ENCODE measurements at places on chromosomes 2 and 18. TPM values are rescaled to one million over a fixed set of nuclear protein-coding genes. Genes with fewer than 3 reads are reported as not detected.
A peak's percentile ranks its signal among the peaks of the same experiment; 100 is the strongest.

DNA sequence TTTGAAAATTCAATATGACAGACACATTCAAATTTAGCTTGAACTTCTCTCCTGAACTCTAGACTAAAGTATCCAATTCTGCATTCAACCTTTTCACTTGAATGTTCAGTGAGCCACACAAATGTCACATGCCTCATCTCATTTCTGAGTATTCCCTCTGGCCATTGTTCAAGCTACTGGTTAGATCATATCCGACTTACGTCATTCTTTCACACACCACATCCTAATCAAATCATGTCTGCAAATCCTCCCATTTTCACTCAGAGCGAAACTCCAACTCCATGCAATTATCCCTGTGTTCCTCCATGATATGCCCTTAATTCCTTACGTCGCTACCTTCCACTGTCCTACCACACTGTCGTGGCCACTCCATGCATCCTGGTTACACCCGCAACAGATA is 425.1 kb downstream of the CBLN2 start:
- no peaks in the 10 kb centered on the region for H3K27me3 ChIP-seq
- no peaks in the 10 kb centered on the region for H3K36me3 ChIP-seq
- H3K27ac ChIP-seq: no peak overlapping the region
- DNase-seq: no peak
- H3K4me3 ChIP-seq: no peak overlapping the region
- no peaks in the 10 kb centered on the region for H3K4me1 ChIP-seq

DNA sequence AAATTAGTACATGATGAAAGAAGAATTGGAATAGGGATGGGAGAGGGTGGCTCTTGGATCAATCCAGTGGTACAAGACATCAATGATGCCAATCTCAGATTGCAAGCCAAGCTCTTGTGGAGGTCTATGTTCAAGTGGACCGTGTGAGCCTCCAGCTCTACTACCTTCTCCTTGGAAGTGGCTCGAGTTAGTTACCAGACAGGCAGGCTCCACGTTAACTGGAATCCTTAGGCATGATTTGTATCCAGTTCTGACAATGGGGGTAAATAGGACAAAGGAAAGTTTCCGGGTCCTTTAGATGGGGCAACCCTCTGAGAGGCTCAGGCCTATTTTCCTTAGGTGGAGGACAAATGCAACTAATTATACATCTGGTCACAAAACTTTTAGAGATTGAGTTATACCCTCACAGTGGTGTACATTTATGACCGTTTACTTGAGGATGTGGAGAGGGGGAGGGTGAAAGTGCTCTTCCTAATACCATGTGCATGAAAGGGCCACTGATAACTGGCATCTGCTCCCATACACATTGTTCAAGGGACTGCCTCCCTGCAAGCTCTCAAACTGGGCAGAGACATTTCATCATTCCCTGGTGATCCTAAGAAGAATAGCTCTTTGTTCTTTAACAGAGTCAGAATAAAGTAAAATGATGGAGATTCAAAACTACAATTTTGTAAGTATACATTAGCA is 180.2 kb downstream of the SOCS6 start:
- H3K27ac ChIP-seq: no peak overlapping the region
- no peaks in the 10 kb centered on the region for H3K27me3 ChIP-seq
- peaks cover 8% of the 10 kb centered on the region for H3K4me1 ChIP-seq

ADI1 gene
- total RNA-seq: 18.8 TPM

DNA sequence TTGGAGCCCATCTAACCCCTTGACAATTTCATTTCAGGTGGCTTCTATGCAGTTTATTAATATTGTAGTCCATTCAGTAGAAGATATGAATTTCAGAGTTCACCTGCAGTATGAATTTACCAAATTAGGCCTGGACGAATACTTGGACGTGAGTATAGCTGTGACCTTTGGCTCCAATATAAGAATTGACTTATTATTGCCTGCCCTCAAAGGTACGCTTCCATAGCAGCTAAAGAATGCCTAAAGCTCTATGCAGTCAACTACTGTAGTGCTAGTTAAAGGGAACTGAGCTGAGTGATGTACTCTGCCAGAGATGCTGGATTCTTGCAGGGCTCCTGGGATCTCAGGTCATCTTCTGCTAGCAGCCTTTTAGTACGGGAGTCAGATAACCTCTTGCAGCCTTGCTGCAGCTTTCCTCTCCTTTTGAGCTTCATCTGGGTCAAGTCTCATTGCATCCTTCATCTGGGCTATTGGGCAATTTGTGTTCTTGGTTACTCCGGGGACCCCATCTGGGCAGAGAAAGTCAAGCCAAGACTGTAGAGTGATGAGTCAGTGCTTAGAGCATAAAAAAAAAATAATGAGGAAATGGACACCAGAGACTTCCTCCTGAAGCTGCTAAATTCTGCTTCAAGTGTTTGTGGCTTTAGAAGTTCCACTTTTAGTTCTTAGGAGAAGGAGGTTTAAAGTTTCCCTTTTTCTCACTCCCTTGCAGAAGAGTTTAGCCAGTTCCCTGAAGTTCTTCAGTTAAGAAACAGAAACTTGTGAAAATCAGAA is 105.6 kb downstream of the PRPF40A start:
- peak overlapping the region; percentile 74 for H3K27ac ChIP-seq
- H3K4me3 ChIP-seq: no peak overlapping the region
- H3K27me3 ChIP-seq: no peaks in the 10 kb centered on the region
- H3K4me1 ChIP-seq: no peaks in the 10 kb centered on the region

GRCh38 chr18:74951165-74951760 is 257.7 kb downstream of the PTGR3 start:
- H3K4me1 ChIP-seq: peaks cover 20% of the 10 kb centered on the region
- no peaks in the 10 kb centered on the region for H3K36me3 ChIP-seq
- H3K27ac ChIP-seq: peak overlapping the region; percentile 35
- peak; percentile 63 for DNase-seq
- H3K27me3 ChIP-seq: no peaks in the 10 kb centered on the region

CLEC4F gene
- total RNA-seq: 3.3 TPM

DNA sequence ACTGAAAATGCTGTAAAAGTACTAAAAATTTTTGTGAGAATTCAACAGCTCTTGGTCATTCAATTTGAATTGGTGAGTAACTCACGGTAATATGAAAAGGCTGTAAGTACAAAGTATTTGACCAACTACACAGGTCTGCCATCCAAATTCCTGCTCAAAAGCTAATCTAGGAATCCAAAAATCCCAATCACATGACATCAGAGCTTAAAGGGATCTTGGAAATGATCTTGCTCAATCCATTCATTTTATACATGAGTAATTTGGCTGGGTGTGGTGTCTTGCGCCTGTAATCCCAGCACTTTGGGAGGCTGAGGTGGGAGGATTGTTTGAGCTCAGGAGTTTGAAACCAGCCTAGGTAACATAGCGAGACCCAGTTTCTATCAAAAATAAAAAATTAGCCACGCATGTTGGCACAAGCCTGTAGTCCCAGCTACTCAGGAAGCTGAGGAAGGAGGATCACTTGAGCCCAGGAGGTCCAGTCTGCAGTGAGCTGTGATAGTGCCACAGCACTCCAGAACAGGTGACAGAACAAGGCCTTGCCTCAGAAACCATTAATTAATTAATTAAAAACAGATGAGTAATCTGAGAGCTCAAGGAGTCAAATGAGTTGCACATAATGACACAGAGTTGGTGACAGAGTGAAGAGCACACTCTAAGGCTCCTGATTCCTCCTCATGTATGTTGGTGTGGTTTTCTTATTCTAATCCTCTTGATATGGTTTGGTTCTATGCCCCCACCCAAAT is 19.8 kb downstream of the SPIRE1 start:
- no peaks in the 10 kb centered on the region for H3K36me3 ChIP-seq
- H3K4me3 ChIP-seq: no peak overlapping the region
- H3K27ac ChIP-seq: no peak overlapping the region
- H3K4me1 ChIP-seq: no peaks in the 10 kb centered on the region
- no peaks in the 10 kb centered on the region for H3K27me3 ChIP-seq

AKAIN1 gene
- total RNA-seq: 3.1 TPM

SERPINB10 gene
- not detected for total RNA-seq

- H3K36me3 ChIP-seq: no peaks in the 10 kb centered on the region
- no peak overlapping the region for H3K4me3 ChIP-seq
- no peak overlapping the region for H3K27ac ChIP-seq
Observed at GRCh38 chr18:7303316-7304060, 72.6 kb downstream of the LRRC30 start.

SYT4 gene
- 3.6 TPM for total RNA-seq

PGAP1 gene
- total RNA-seq: 15.2 TPM

GRCh38 chr18:51066273-51066672 is 36.3 kb downstream of the SMAD4 start:
- peaks cover 10% of the 10 kb centered on the region for H3K4me1 ChIP-seq
- no peaks in the 10 kb centered on the region for H3K27me3 ChIP-seq
- no peak for DNase-seq
- H3K27ac ChIP-seq: no peak overlapping the region
- peaks cover 11% of the 10 kb centered on the region for H3K36me3 ChIP-seq

PELI1 gene
- total RNA-seq: 6.3 TPM

DNA sequence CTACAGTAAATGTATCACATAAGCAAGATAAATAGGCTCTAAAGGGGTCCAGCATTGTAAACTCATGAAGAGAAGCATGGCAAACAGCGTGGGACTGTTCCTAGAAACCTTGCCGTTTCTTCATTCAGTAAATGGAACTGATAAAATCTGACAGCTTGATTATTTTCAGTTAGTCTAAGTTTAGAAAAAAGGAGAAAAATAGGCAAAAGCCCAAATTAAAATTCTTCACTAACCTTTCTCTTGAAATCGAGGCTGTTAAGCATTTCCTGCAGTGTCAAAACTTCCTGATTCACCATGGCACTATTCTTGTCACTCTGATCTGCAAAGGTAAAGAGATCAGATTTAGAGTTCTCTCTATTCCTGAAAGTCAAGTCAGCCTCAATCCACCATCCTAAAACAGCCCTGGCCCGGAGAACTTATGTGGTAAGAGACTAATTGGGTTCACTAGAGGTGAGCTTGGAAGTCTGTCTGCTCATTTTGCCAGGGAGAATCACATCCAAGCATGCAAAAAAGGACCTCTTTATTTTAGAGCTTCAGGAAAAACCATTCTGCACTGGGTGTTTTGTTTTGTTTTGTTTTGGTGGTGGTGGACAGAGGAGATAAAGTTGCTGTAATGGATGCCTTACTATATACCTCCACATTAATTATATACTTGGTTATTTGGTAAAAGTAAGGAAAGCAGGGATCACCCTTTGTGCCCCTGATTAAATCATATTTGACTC is 52.4 kb upstream of the STAT1 start:
- no peak overlapping the region for H3K4me3 ChIP-seq
- no peaks in the 10 kb centered on the region for H3K4me1 ChIP-seq
- no peaks in the 10 kb centered on the region for H3K27me3 ChIP-seq

- no peak for DNase-seq
- no peaks in the 10 kb centered on the region for H3K4me1 ChIP-seq
- peaks cover 31% of the 10 kb centered on the region for H3K36me3 ChIP-seq
Observed at GRCh38 chr2:152655880-152656279, 61.4 kb downstream of the PRPF40A start.

SETBP1 gene
- total RNA-seq: 23.6 TPM

SFTPB gene
- not detected for total RNA-seq

- peaks cover 3% of the 10 kb centered on the region for H3K4me1 ChIP-seq
- no peak overlapping the region for H3K4me3 ChIP-seq
- no peak for DNase-seq
- no peak overlapping the region for H3K27ac ChIP-seq
- H3K36me3 ChIP-seq: no peaks in the 10 kb centered on the region
- no peaks in the 10 kb centered on the region for H3K27me3 ChIP-seq
Observed at GRCh38 chr18:58690259-58690658, 19.0 kb downstream of the MALT1 start.

TTC31 gene
- total RNA-seq: 26.5 TPM

GRCh38 chr2:38056216-38056615 is 19.7 kb downstream of the CYP1B1 start:
- H3K36me3 ChIP-seq: no peaks in the 10 kb centered on the region
- no peak for DNase-seq
- no peaks in the 10 kb centered on the region for H3K4me1 ChIP-seq
- no peak overlapping the region for H3K27ac ChIP-seq
- H3K27me3 ChIP-seq: no peaks in the 10 kb centered on the region
- no peak overlapping the region for H3K4me3 ChIP-seq

MTCL1 gene
- total RNA-seq: 15.3 TPM

GRCh38 chr2:237643582-237644380 is 16.4 kb downstream of the LRRFIP1 start:
- no peaks in the 10 kb centered on the region for H3K36me3 ChIP-seq
- no peak overlapping the region for H3K4me3 ChIP-seq
- H3K27me3 ChIP-seq: no peaks in the 10 kb centered on the region
- H3K4me1 ChIP-seq: no peaks in the 10 kb centered on the region
- no peak for DNase-seq

- no peak overlapping the region for H3K4me3 ChIP-seq
- peaks cover 20% of the 10 kb centered on the region for H3K4me1 ChIP-seq
- no peak overlapping the region for H3K27ac ChIP-seq
- no peaks in the 10 kb centered on the region for H3K36me3 ChIP-seq
Observed at GRCh38 chr2:23505984-23506380, 121.0 kb downstream of the KLHL29 start.

DNA sequence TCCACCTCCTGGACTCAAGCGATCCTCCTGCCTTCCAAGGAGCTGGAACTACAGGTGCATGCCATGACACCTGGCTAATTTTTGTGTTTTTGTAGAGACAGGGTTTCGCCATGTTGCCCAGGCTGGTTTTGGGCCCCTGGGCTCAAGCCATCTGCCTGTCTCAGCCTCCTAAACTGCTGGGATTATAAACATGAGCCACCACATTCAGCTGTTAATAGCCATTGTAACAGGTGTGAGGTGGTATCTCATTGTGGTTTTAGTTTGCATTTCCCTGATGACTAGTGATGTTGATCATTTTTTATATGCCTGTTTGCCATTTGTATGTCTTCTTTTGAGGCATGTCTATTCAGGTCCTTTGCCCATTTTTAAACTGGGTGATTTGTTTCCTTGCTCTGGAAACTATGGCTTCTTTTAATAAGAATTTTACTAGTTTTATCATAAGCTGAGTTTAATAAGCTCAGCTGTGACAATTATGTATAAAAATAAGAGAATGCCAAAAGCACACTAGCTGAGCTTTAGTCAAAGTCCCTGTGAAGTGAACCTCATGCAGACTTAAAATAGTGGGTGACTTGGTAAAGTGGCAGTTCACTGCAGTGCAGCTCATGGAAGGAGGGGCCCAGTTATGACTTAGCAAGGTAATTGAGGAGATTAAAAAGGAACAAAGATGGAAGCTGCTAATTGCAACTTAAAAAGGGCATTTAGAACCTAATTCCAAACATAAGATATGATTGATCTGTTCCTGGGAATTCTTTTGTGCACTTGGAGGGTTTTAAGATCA is 465.1 kb downstream of the TGIF1 start:
- H3K36me3 ChIP-seq: no peaks in the 10 kb centered on the region
- no peak overlapping the region for H3K27ac ChIP-seq
- no peak overlapping the region for H3K4me3 ChIP-seq
- H3K4me1 ChIP-seq: no peaks in the 10 kb centered on the region

DNA sequence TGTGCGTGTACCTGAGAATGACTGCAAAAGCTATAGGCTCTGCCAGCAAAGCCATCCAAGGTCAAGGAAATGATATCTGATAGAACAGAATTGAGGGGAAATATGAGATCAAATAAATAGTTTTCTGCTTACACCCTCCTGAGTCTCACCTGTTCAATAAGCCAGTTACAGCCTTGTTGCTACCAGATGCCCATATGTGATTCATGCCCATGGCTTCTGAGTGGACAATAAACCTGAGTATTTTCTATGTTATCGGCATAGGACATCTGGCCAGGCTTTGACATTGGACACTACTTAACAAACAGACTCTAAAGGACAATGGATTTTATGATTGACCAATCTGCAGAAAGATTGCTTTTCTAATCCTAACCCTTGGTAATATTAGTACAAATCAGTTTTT is 297.9 kb downstream of the LRATD1 start:
- H3K27ac ChIP-seq: no peak overlapping the region
- no peak overlapping the region for H3K4me3 ChIP-seq
- H3K36me3 ChIP-seq: no peaks in the 10 kb centered on the region
